Stimulated activated CD4-positive, alpha-beta T cell treated with anti-CD3 and anti-CD28 coated beads, Interleukin-12 subunit alpha, Interleukin-12 subunit beta, amount 100 ng/mL, for 4 hours (primary cell): ENCODE measurements at places on chromosomes 1 and 21.
A peak's percentile ranks its signal among the peaks of the same experiment; 100 is the strongest.

DNA sequence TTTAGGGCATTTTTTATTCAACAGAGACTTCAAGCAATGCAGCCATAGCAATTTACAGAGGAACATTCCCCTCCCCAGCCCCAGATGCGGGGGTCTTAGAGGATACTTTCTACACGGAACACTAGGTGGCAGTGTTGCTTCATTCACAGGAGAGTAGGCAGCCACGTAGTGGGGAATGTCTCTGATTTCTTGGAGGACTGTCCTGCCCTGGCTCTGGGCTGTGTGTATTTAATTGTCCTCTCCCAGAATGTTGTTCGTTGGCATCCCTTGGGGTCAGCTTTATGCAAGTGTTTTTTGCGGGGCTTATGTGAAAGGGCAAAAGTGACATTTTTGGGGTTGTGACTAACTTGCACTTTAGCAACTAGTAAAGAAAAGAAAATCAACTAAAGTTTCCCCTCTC is 96.9 kb downstream of the PAPPA2 start:
- DNase-seq, result no peak

DNA sequence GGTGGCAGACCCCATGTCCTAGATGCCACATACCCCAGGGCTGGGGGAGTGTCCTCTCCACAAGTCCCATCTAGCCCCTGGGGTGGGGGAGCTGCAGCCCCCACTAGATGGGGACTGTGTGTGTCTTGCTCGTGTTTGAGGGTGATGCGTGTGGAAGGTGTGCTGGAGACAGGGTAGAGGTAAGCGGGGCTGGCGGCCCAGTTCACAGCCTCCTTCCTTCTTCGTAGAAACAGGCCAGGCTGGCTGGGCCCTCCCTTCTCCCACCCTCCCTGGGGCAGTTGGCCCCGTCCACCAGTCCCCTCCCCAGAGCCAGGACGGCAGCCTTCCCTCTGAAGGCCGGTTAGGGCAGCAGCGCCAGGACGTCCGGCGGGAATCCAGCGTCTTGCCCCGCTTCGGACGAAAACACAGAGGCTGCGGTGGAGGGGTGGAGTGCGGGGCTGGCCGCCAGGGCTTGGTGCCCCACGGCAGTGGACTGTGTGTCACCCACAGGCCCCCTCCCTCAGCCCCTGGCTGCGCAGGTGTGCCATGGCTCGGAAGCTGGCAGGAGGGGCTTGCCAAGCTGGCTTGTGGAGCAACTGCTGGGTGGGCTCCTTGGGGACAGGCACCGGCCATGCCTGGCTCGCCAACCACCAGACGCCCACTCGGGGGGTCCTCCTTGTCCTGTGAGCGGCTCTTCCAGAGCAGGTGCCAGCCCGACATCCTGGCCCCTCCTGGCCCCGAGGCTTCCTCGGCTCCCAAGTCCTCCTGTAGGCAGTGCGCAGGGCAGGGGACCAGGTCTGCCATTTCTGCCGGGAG is 3.6 kb downstream of the PRDM16 start:
- DNase-seq, result no peak

- DNase-seq, result peak; percentile 32
Observed at GRCh38 chr1:231039161-231040018, 664 bp downstream of the FAM89A start.

GRCh38 chr1:67582625-67583461 is 102.2 kb upstream of the GADD45A start:
- DNase-seq, result no peak

DNA sequence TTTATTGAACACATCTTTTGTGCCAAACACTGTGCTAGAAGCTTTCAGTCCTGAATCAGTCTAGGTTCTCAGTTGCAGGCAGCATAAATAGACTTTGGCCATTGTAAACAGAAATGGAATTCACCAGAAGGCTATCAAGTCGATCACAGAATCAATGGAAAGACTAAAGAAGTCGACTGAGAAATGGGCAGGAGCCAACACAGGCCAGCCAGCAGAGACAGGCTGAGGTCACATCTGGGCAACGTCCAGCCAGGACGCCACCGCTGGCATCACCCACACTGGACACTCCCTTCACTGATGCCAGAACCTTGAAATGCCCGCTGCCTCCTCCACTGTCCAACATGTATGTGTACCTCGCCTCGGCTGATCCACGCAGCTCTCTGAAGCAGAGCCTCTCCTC is 5.5 kb upstream of the CNTN2 start:
- DNase-seq, result no peak

DNA sequence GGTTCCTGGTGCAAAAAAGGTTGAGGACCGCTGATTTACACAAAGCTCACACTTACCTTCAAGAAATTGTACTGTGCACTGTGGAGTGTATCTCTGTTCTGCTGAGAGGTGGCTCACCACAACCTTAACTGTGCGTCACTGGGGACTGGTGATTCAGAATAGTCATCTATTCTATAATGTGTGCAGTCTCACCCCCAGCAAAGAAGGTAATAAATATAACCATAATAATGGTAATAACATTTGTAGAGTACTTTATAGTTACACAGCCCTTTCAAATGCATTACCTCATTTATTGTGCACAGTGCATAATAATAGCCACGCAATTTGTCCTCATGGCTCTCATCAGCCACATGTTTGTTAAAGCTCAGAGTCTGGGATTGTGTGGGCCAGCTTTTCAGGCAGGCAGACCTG is 59.4 kb upstream of the DUSP10 start:
- no peak for DNase-seq

DNA sequence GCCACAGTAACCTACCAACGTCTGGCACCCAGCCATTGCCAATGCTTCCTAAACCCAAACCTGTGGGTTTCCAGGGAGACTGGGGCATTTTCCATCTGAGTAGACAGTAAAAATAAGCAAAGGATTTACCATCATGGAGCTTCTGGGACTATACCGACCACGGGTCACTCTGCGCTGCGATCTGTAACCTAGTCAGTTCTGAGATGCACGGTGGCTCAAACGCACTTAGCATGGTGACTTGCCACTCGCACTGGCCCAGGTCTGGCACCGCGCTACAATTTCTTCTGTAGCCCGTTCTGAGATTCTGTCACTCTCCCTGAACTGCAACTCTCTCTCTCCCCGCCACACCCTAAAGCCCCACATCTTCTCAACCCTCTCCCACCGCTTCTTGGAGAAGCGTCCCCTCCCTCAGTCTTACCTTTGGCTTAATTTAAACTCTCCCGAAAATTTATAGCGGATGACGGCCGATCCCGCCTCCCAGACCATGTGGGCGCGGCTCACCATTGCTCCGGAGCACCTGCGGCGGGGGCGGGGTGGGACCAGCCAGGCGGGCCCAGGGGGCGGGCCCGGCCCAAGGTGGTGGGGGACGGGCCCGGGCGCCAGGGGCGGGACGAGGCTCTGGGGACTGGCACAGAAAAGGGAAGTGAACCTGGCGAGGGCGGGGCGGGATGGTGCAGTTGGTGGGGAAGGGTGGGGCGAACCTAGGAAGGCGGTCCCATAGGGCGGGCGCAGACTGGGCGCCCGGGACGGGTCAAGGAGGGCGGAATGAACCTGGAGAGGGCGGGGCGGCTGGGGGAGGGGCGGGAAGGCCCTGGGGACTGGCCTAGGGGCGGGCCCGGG is 493 bp upstream of the MAP3K21 start:
- DNase-seq, result peak; percentile 86

- DNase-seq, result no peak
Observed at GRCh38 chr21:24290151-24290833, 1317.0 kb downstream of the MRPL39 start.

- no peak for DNase-seq
Observed at GRCh38 chr21:24367936-24368335, 1239.3 kb downstream of the MRPL39 start.

- DNase-seq, result no peak
Observed at GRCh38 chr1:199283794-199284193, 645.0 kb downstream of the PTPRC start.

DNA sequence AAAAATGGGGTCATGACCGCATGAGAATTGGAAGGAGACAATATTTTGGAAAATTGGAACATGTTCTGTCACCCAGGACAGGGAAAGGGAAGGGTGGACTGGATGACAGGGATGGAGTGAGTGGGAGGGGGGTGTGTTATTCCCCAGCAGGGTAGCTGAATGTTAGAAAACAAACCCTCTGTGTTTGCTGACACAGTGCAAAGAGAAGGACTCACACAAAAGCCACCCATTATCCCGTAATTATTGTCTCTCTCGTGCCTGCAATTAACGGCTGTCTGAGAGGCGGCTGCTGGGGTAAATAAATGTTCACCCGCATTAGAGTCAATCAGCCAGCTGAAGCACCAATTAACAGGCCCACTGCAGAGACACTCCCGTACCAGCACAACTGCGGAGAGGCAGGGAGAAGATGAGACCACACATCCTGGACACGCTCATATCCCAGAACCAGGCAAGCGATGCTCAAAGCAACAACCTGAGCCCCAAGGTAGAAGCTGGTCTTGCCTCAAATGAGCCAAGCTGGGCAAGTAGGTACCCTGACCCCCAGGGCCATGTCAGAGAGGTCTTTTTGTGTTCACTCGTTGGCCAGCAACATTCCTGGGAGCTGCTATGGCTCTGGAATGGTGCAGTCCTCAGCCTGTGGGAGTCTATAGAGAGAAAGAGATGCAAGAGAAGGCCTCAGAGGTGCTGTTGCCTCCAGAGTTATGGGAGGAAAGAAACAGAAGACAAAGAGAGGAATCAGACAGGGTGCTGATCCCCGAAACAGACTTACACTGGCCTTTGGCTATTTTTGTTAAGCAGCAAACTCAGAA is 19.4 kb downstream of the PLEKHA6 start:
- no peak for DNase-seq

DNA sequence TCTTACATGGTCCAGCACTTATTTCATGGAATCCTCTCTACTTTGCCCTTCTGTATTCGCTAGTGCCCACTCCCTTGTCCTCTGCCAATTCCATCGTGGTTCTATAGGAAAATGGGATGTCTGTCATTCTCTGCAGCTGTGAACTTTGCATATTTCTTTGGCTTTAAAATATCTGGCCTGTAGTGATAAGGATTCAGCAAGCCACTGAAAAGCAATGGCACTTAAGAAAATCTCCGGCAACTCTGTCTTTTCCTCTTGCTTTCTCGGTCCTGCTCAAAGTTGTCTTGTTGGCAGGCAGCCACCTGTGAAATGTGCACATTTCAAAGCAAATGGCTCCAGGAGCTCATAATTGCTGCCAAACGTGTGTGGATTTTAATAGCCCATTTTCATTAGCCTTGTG is 91.8 kb downstream of the CHD1L start:
- DNase-seq, result no peak

DNA sequence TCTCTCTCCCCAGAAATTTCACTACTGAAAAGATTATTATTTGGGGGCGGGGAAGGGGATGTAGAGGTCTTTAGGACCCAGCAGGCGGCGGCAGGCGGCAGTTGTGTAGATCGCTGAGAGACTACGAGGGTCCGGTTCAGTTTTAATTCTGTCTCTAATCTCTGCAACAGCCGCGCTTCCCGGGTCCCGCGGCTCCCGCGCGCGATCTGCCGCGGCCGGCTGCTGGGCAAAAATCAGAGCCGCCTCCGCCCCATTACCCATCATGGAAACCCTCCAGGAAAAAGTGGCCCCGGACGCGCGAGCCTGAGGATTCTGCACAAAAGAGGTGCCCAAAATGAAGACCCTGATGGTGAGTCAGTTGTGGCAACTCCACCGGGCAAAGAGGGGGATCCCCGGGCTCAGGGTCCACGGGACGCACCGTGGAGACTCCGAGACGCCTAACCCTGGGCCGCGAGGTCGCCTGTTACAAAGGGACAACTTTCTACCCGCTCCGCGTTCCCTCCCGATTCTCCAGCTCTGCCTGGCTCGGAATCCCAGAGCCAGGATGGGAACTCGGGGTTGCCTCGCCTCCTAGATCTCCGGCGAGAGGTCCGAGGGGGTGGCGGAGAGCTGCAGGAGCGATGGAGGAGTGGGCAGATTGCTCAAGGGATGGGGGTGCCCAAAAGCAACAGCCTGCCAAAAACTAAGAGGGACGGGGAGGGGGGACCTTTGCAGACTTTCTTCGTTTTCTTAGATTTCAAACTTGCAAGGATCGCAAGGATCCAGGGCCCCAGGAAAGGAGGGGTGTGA is at the start of gene ST6GALNAC5:
Gene ST6GALNAC5, plus strand, starts transcription at position 139 of the 789 bp plus-strand sequence.
- no peak for DNase-seq

- no peak for DNase-seq
Observed at GRCh38 chr21:27462726-27463125, 495.8 kb upstream of the ADAMTS5 start.

DNA sequence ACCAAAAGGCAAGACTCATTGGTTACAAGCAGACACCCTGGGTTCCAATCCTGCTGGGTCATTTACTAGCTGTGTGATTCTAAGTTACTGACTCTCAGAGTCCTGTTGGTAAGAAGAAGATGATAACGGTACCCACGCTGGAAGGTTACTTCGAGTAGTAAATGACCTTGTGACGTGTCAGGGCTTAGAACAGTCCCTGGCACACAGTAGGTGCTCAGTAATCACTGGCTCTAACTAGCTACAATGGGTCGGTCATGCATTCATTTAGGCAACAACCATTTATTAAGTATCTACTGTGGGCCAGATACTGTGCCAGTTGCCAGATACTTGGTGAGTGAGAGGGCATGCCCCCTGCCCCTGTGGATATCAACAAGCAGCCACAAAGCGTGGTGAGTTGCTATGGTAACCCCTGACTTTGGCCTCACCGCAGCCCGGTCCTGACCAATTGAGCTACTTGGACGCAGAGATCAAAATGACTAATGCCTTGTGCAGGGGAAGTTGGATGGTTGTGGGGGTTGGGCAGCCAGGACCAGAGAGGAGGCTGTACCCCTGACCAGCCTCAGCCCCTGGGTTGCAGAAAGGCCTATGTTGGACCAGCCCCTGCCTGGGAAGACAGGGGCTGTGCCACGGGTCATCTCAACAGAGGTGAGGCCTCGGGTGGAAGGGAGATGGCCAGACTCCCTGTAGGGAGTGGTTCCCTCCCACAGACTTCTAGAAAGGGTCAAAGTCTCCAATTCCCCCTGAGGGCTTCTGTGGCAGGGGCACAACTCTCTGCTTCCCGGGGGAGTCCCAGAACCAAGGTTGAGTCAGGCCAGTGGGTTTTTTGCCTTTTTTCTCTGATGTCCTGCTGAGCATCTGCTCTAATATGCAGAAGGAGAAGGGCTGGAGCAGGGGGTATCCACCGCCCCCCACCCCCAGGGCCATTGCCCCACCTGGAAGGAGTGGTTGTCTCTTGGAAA is 16.0 kb downstream of the DHRS3 start:
- no peak for DNase-seq

- no peak for DNase-seq
Observed at GRCh38 chr21:33419538-33420123, 16.4 kb downstream of the IFNGR2 start.

DNA sequence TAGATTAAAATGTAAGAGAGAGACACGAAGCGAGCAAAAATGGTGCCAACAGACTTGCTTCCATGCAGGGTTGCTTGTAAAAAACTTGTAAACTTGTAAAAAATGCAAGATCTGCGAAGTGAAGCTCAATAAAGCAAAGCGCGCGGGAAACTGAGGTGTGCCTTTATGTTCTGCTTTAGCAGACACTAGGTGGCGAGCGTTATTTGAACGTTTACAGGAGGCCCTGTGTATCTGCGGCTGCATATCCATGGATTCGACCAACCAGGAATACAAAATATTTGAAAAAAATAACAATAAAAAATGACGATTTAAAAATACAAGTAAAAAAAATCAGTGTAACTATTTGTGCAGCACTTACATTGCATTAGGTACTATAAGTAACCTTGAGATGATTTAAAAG is 1.5 kb downstream of the UBE2G2 start:
- no peak for DNase-seq
